ENCODE measurements at places on chromosomes 12 and 14.
A peak's percentile ranks its signal among the peaks of the same experiment; 100 is the strongest.

DNA sequence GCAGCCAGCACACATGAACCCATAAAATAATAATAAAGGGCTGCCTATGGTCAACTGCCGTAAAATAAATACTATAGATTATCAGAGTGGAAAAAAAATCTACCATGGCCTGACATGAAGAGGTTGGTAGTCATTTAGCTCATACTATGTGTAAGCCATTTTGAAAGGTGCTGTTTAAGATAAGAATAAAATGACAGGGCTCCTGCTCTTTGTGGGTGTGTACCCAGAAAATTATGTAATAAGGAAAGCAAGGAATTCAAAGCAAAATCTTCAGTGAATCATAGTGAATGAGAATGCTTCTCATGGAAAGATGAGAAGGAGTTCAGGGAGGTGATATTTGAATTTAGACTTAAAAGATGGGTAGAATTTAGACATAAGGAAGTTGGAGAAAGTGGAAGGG is 42.9 kb upstream of the PPM1H start:
- no peak for DNase-seq

- DNase-seq = peak; percentile 72
Observed at GRCh38 chr12:38904537-38905479, 583 bp downstream of the CPNE8 start.

GRCh38 chr14:35637851-35638250 is 103.9 kb downstream of the INSM2 start:
- no peak for DNase-seq

- DNase-seq = no peak
Observed at GRCh38 chr12:5000658-5001385, 42.9 kb upstream of the KCNA5 start.

DNA sequence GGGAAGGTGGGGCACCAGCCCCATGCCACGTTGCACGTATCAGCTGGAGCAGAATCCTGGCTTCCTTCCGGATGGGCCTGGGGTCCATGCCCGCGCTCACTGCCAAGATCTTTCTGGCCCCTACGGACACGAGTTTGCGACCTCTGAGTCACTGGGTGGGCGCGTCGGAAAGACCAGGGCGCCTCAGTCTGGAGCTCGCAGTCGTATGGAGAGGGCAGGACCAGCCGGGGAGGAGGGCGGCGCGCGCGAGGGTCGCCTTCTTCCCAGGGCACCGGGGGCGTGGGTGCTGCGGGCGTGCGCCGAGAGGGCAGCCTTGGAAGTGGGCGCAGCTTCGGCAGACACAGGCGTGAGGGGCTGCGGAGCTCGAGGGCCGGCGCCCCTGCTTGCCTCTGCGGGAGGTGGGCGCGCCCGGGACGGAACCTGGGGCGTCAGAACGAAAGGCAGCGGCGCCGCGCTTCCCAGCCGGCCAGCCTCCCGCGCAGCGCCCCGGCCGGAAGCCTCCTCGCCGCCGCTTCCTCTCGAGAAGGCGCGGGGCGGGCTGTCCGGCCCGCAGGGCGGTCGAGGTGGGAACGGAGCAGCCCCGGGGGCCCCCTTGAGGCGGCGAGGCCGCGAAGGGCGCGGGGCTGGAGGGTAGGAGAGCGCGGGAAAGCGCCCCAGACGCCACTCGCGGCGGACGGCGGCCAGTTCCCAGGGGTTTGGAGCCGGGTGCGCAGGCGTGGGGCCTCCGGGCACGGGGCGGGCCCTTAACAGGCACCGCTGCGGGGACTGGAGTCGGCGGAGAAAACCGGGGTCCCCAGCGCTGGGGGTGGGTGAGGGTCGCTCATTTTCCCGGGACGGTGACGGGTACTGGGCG is at the start of gene ARL6IP4:
Gene ARL6IP4, plus strand, starts transcription at position 499 of the 853 bp plus-strand sequence. CDS start 459 bp downstream, outside the sequence.
- peak; percentile 72 for DNase-seq

DNA sequence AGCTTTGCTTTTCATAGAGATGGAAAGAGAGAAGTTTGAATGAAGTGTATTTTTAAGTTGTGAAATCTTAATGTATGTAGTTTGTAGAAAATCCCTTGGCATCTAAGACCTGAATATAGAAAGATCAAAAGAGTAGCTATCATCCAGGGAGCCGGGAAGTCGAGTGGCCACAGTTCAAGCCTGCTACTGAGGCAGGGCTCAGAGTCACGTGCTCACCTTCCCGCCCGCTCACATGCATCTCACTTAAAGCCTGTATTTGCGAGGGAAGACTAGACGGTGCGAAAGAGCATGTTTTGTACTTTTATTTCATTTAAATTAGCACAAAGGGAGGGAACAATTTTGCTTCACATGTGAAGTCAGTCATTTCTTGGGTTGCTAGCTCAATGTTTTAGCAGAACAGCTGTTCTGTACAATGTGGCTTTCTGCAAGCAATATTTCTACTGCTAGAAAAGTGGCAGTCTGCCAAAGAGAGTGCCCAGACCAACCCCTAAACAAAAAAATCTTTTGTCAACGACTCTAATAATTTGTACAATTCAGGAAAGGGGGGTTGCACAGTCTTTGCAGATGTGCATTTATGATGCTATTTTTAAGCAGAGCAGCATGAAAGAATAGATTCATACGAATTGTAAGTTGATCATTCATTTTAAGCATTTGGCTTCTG is 290.7 kb downstream of the NPAS3 start:
- no peak for DNase-seq

GRCh38 chr12:57965766-57966165 is 24.4 kb downstream of the ATP23 start:
- no peak for DNase-seq

DNA sequence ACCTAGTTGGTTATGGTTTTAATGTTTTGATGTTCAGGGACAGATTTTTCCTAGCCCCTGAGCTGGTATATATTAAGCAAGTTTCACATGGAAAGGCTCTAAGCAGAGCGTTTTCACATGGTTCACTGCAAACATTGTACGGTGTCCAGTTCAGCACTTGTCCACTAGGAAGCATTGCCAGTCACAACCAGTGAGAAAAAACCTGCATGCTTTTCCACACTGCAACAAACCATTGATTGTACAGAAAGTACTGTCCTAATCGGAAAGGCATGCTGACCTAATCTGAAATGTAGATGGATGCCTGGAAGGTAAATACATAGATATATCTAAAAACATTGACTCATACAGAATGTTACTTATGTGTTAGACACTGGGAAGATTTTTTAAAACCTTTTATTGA is 25.0 kb upstream of the NPAS3 start:
- no peak for DNase-seq

- no peak for DNase-seq
Observed at GRCh38 chr12:111107392-111108178, 187.2 kb upstream of the MYL2 start.

DNA sequence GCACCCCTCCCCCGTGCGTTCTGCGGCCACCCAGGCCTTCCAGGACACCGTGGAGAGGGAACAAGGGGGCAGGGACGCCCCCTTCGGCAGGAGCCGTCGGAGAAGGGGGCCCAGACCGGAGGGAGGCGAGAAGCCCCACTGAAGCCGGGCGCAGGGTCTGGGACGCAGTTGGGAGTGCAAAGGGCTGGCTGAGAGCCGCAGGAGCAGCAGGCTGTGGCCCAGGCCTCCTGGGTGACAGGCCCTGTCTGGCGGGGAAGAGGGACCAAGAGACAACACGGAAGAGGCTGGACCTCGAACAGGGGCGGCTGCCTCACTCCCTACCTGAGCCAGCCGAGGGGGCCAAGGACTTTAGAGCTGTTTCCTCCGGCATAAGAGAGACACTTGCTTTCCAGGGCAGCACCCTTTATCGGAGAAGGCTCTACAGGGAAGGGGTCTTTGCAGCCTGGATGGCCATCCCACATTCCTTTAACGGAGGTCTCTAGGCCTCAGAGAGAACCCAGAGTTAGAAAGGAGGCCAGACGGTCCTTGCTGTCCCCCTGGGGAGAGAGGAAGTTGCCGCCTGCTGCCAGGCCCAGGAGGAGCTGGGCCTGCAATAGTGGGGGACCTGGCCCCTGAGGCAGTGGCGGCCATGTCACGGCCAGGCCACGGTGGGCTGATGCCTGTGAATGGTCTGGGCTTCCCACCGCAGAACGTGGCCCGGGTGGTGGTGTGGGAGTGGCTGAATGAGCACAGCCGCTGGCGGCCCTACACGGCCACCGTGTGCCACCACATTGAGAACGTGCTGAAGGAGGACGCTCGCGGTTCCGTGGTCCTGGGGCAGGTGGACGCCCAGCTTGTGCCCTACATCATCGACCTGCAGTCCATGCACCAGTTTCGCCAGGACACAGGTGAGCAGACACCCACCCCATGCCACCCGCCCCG is 1.3 kb downstream of the DTX1 start:
- no peak for DNase-seq

DNA sequence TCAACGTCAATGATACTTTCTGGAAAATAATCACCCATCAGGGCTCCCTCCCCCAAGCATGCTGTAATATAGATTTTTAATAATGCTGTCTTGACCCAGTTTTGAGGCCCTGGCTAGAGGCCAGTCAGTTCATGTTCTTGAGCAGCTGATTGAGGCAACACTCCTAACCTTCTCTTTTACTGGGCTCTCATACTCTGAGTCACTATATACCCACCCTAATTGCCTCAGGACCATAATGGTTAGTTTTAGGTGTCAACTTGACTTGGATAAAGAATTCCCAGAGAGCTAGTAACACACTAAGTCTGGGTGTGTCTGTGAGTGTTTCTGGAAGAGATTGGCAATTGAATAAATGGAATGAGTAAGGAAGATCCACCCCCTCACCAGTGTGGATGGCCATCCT is 527.0 kb upstream of the ATP2B1 start:
- no peak for DNase-seq

- no peak for DNase-seq
Observed at GRCh38 chr12:128612150-128612850, 211.5 kb downstream of the SLC15A4 start.

GRCh38 chr12:1932264-1932777 is 13.9 kb upstream of the CACNA2D4 start:
- DNase-seq = no peak

GRCh38 chr12:124295431-124296058 is 652 bp downstream of the RFLNA start:
- no peak for DNase-seq

GRCh38 chr12:66132408-66132807 is 1.9 kb upstream of the LLPH start:
- no peak for DNase-seq

GRCh38 chr12:93784339-93785086 is 107.3 kb downstream of the CRADD start:
- peak; percentile 47 for DNase-seq

GRCh38 chr12:6215932-6216494 is 15.8 kb downstream of the CD9 start:
- DNase-seq = no peak

DNA sequence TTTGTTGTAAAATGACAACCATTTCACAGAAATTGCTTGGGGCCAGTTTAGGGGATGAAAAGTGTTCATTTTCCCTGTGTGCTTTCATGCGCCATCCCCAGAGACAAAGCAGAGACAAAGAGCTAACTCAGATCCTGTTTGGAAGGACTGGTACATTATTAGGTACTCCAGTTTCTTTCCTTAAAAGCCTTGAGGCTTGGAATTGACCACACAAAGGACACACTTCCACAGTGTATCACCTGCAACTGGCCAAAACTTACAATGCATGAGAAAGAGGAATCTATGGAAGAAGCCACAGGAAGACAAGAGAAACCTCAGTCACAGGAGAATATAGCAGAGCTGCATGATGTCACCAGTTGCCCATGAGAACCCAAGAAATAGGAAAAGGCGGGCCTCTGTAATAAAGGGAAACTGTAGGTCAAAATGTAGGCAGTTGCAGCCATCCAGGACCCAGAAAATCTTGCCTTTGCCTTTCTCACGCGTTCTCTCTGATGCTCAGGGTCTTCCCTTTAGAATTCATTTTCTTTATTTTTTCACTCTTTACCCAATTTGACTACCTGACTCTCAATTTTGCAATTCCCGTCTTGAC is 339.0 kb downstream of the RMST start:
- no peak for DNase-seq

GRCh38 chr12:10512798-10513197 is 7.1 kb downstream of the EIF2S3B start:
- DNase-seq = no peak

DNA sequence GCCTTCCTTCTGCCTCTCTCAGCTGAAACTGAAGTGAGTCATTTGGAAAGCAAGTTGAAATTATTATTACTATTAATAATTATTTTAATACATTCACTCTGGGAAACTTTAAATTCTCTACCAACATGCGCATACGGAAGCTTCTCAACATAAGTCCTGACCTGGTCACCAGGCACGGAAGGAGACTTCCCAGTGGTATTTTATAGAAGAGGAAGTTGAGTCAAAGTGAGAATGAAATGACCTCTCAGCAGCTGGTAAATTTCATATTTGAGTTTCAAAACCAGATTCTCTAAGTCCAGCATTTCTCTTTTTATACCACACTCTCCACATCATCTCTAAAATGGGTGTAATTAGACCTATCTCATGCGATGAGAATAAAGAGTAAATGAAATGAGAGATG is 747.4 kb downstream of the VRK1 start:
- no peak for DNase-seq

- DNase-seq = no peak
Observed at GRCh38 chr12:107736914-107737313, 24.0 kb downstream of the PRDM4 start.

- no peak for DNase-seq
Observed at GRCh38 chr14:73494593-73494992, 3.9 kb downstream of the RIOX1 start.

DNA sequence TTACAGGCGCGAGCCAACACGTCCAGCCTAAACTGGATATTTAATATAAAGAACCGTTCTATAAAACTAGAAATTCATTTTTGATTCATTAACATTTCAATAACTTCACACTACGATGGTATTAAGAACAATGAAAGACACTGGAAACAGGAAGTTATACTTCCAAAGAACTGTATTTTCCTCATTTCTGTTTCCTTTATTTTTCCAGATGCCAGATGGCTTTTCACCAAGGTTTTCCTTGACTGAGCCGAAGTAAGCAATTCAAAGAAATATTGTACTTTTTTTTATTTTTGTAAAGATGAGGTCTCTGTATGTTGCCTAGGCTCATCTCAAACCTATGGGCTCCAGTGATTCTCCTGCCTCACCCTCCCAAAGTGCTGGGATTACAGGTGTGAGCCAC is 28.2 kb downstream of the EEA1 start:
- DNase-seq = no peak

GRCh38 chr12:83276904-83277303 is 590.2 kb downstream of the TMTC2 start:
- no peak for DNase-seq

DNA sequence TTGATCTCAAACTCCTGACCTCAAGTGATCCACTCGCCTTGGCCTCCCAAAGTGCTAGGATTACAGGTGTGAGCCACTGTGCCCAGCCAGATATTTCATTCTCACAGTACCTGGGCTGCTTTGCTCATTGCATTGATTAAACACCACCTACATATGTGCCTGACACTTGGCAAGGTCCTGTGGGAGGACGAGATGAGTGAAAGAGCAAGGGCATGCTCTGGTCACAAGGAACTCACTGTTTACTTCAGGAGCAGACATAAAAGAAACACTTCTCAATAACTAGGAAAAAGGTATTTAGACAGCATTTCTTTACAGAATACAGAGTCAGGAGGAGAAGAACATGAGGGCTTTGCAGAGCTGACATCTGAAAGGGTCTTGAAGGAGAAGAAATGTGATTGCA is 91.7 kb downstream of the TMCC3 start:
- DNase-seq = no peak

DNA sequence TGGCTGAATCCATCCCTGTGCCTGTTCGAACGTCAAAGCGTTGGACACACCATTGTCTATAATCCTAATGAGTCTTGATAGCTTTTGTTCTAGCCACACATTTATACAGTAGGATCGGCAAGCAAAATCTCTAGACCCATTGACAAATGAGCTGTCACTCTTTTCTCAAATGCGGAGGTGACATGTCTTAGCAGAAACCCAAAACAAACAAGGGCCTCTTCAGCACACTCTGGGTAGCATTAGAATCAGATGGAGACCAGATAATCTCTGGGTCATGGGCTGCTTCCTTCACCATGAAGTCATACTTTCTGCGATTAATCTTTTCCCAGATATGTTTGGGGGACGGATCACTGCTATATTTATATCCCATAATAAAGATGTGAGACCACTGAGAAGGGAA is 100.2 kb downstream of the PLXNC1 start:
- DNase-seq = no peak
